H54 (cell line): ENCODE measurements at places on chromosomes 4 and X.

- no peak for DNase-seq
Observed at GRCh38 chrX:51461053-51462044, 35.0 kb downstream of the NUDT11 start.

- DNase-seq: no peak
Observed at GRCh38 chrX:15395789-15396188, 11.6 kb upstream of the VEGFD start.

GRCh38 chr4:82230306-82230705 is 143.5 kb downstream of the HNRNPD start:
- no peak for DNase-seq

DNA sequence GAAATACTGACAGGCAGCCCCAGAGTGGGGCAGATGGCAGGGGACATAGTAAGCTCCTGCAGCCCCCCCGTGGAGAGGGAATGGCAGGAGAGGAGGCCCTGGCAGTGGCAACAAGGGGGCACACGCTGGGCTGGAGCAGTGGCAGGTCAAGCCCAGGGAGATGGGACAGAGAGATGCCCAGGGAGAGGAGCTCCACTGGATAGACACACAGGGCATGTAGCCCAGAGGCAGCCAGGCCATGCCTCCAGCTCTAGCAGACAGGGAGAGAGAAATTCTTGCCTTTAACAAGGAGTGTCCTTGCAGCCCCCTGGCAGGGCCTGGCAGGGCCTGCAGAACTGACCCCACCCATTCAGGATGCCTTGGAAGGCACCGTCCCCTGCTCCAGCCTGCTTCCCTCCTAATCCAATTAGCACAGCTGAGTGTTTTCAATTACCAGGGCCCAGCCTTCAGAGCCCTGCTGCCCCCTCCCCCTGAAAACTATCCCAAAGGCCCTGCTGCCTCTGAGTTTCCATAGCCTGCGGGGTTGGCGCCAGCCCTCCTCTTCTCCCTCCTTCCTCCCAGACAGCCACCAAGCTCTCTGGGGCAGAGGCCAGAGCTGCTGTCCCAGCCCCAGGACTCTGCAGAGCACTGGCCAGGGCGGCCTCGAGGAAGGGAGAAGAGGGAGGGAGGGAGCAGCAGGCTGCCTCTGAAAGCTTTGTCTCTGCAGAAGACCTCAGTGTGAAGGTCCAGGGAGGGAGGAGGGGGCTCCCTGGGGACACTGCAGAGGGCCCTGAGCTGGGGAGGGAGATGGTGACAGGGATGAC is 12.5 kb downstream of the L1CAM start:
- DNase-seq: no peak

- DNase-seq: no peak
Observed at GRCh38 chr4:24322995-24323394, 261.4 kb downstream of the DHX15 start.

DNA sequence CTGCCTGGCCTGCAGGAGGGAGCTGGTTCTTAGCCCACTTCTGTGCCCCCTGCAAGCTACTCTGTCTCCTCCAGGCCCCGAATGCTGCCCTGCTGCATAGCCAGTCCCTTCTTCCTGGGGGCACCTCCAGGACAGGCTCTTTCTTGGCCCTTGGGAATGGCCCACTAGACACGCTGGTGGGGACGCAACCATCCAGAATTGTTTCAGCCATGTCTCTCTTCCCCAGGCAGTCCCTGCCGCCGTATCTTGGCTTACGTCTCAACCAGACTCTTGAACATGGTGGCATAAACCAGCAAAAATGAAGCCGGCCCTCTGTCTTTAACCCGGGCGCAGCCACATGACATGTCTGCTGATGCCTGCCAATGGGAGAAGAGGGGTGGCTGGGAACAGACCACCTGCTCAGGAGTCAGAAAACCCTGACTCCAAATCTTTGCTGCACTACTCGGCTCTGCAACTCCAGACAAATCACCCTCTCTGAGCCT is 9.0 kb downstream of the LRPAP1 start:
- no peak for DNase-seq

DNA sequence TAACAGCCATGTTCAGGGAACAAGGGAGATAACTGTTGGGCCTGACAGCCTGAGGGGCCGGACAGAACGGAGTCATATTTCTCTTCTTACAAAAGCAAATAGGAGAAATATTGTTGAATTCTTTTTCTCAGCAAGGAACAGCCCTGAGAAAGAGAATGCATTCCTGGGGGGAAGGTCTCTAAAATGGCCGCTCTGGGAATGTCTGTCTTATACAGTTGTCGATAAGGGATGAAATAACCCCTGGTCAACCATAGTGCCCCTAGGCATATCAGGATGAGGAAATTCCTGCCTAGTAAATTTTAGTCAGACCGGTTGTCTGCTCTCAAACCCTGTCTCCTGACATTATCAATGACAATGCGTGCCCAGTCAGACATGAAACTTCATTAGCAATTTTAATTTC is 1925.5 kb downstream of the PCDH7 start:
- no peak for DNase-seq

GRCh38 chrX:129738466-129739308 is at the start of gene XPNPEP2:
Gene XPNPEP2 (plus strand): TSS chrX:129738979. CDS start chrX:129739214, 235 bp downstream.
- DNase-seq: no peak

DNA sequence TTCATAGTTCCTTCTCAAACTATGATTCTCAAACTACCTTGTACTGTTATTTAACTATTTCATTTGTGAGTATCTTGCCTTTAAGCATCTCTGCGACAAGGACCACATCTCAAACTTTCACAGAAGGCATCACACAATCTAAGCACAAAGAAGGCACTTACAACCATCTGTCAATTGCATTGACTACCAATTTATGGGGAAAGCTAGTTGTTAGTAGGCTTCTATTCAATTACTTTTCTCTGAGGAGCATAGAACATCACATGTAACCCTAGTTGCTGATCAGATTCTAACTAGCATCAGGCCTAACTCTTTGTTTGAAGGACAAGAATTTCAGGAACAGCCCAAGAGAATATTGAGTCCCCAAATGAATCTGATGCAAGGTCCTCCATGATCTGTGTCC is 74.9 kb downstream of the GPC3 start:
- DNase-seq: no peak

DNA sequence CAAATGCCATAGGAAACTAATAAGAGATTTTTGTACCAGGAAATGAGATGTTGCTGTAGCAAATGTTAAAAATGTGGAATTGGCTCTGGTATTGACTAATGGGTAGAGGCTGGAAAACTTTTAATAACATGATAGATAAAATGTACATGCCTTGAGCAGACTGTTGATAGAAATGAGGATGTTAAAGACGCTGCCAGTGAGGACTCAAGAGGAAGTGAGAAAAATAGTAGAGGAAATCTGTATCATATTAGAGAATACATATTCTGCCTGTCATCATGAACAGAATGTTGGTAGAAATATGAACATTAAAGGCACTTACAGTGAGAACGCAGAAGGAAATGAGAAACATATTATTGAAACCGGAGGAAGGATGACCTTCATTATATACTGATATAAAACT is 577.2 kb upstream of the HTR2C start:
- DNase-seq: no peak

GRCh38 chr4:176534566-176534965 is 214.8 kb downstream of the SPCS3 start:
- no peak for DNase-seq

GRCh38 chr4:183912585-183912984 is 7.5 kb downstream of the STOX2 start:
- DNase-seq: no peak

DNA sequence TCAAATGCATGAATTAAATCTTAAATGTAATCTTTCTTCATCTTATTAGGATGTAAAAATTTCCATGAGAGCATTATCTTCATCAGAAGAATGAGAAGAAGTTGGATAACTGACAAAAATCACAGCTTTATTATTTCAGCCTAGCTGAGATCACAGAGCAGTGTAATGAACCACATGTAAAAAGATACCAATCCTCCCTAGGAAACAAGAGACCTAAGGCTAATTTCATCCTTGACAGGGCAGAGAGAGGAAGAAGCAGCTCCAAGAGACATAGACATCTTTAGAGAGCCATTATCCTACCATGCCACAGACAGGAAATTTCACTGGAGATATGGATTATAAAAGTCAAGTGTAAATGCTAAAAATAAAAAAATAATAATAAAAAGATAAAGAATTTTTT is 40.9 kb upstream of the IL15 start:
- DNase-seq: no peak
